ENCODE measurements at places on chromosomes 6 and 20. TPM values are rescaled to one million over a fixed set of nuclear protein-coding genes. Genes with fewer than 3 reads are reported as not detected.

The SLA2 gene
- not detected for polyA plus RNA-seq

The NOTCH4 gene
- polyA plus RNA-seq, result 5.7 TPM

The LTB gene
- not detected for polyA plus RNA-seq

The POLR1C gene
- 62.0 TPM for polyA plus RNA-seq

The CUL9 gene
- polyA plus RNA-seq, result 79.0 TPM

The PPARD gene
- 1.3 TPM for polyA plus RNA-seq

The DSP gene
- not detected for polyA plus RNA-seq

The FOXA2 gene
- polyA plus RNA-seq, result not detected

The CD109 gene
- polyA plus RNA-seq, result 0.07 TPM
